ENCODE measurements at places on chromosomes 7 and 10. TPM values are rescaled to one million over a fixed set of nuclear protein-coding genes. Genes with fewer than 3 reads are reported as not detected.

PTPN20 gene
- 0.54 TPM for total RNA-seq

UNC5B gene
- 1.8 TPM for total RNA-seq

GRCh38 chr10:15201589-15202300 is 33.3 kb upstream of the NMT2 start:
- no peak overlapping the region for H3K27ac ChIP-seq
- no peaks in the 10 kb centered on the region for H3K27me3 ChIP-seq
- H3K4me1 ChIP-seq, result no peaks in the 10 kb centered on the region
- peak; percentile 17 for DNase-seq
- no peaks in the 10 kb centered on the region for H3K36me3 ChIP-seq

- H3K4me3 ChIP-seq, result no peak overlapping the region
- H3K27me3 ChIP-seq, result no peaks in the 10 kb centered on the region
- no peaks in the 10 kb centered on the region for H3K36me3 ChIP-seq
- no peak overlapping the region for H3K27ac ChIP-seq
- DNase-seq, result peak; percentile 58
Observed at GRCh38 chr7:157494506-157495176, 157.8 kb downstream of the DNAJB6 start.

GRCh38 chr10:110865186-110865808 is 6.4 kb upstream of the PDCD4 start:
- DNase-seq, result no peak
- peaks cover 29% of the 10 kb centered on the region for H3K4me1 ChIP-seq
- no peak overlapping the region for H3K4me3 ChIP-seq

DNA sequence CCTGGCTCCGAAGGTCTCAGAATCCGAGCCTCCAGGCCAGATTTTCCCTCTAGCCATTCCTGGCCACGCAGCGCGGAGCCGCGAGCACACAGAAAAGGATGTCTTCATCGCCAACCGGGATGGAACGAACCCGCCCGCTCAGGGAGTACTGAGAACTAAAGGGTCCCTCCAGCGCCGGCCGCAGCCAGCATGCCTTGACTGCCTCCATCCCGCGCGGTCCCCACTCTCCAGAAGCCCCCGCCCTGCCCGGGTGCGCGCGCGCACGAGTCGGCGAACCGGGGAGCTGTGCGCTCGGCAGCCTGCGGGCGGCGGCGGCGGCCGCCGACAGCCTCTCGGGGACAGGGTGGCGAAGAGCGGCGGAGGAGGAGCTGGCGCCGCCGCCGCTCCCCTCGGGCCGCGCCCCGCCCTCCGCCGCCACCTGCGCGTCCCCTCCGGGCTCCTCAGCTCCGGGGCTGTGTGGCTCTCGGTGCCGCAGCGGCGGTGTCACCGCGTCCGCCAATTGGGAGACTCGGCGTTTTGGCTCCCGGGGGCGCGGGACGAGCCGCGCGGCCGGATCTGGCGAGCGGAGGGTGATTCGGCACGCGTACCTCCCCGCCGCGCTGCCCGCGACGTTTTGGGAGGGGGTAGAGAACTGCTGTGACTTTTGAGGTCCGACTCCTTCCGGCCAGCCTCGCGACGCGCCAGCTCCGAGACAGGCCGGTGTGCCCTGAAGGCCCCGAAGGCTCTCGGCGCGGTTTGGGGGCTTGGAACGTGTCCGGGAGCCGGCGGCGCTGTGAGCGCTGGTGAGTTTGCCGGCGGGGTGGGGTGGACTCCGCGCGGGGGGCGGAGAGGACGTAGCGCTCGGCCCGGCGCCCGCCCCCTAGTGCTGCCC is 453 bp upstream of the GALNT17 start:
- peaks cover 8% of the 10 kb centered on the region for H3K4me1 ChIP-seq
- H3K27me3 ChIP-seq, result no peaks in the 10 kb centered on the region
- H3K4me3 ChIP-seq, result peak overlapping the region; percentile 80
- DNase-seq, result peak; percentile 77

DNA sequence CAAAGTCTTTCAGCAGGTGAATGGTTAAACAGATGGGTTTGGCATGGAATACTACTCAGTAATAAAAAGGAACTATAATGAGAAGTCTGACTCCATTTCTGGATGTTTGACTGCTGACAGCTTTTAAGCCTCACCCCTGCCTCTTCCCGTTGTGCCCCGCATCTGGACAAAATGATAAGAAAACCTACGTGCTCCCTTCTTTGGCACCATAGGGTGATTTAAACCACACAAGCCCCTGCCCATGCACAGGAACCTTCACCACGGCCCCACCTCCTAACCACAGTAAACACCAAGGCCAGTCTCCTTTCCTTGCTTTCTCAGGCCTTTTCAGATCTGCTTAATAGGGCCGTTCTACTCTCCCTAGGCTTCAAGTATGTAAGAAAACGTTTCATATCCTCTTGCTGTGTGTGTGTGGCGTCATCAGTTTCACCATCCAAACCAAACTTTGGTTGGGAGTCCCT is 47.1 kb upstream of the UBN2 start:
- peaks cover 6% of the 10 kb centered on the region for H3K36me3 ChIP-seq
- H3K4me1 ChIP-seq, result no peaks in the 10 kb centered on the region
- H3K27ac ChIP-seq, result no peak overlapping the region

- no peak for DNase-seq
- H3K4me3 ChIP-seq, result no peak overlapping the region
- H3K36me3 ChIP-seq, result no peaks in the 10 kb centered on the region
Observed at GRCh38 chr7:47654672-47655298, 72.9 kb upstream of the TNS3 start.

GRCh38 chr10:127600479-127600878 is 51.4 kb downstream of the NPS start:
- H3K4me3 ChIP-seq, result no peak overlapping the region
- no peak overlapping the region for H3K27ac ChIP-seq
- H3K27me3 ChIP-seq, result no peaks in the 10 kb centered on the region
- DNase-seq, result no peak
- no peaks in the 10 kb centered on the region for H3K36me3 ChIP-seq

- peaks cover 84% of the 10 kb centered on the region for H3K4me1 ChIP-seq
- peak overlapping the region; percentile 39 for H3K27ac ChIP-seq
- peak; percentile 63 for DNase-seq
- no peak overlapping the region for H3K4me3 ChIP-seq
Observed at GRCh38 chr10:29612657-29613056, 22.1 kb downstream of the SVIL start.
